GM03348 (cell line): ENCODE measurements at places on chromosomes 2 and 18.

DNA sequence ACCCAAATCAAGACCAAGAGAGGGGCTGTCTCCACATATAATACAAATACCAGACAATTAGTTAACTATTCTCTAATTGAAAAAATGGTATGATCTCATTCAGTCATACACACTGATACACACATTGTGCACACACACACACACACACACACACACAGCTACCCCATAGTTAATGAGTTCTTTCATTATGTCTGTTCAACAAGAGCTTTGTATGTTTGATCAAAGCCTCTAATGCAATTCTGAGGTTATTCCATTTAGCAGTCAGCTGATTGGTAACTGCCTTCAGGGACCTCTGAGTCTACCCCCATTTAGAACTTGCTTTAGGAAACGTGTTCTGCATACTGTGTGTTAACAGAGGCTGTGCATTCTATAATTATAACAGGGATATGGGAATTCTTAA is 741.4 kb upstream of the LRRTM4 start:
- no peak for DNase-seq

DNA sequence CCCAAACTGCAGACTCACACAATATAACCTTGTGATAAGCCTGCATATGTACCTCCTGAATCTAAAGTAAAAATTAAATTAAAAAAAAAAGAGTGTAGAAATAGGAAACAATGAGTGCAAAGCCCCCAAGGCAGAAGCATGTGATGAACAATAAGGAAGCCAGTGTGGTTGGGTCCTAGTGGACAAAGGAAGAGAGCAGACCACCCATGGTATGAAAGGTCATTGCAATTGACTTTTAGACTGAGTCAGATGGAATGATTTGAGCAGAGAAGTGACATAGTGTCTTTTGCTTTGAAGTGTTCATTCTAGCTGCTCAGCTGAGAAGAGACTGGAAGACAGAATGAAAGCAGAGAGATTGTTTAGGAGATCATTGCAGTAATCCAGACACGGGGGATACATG is 417.1 kb downstream of the RAD51AP2 start:
- no peak for DNase-seq

- DNase-seq: peak; percentile 65
Observed at GRCh38 chr18:2515908-2516625, 55.2 kb downstream of the METTL4 start.

DNA sequence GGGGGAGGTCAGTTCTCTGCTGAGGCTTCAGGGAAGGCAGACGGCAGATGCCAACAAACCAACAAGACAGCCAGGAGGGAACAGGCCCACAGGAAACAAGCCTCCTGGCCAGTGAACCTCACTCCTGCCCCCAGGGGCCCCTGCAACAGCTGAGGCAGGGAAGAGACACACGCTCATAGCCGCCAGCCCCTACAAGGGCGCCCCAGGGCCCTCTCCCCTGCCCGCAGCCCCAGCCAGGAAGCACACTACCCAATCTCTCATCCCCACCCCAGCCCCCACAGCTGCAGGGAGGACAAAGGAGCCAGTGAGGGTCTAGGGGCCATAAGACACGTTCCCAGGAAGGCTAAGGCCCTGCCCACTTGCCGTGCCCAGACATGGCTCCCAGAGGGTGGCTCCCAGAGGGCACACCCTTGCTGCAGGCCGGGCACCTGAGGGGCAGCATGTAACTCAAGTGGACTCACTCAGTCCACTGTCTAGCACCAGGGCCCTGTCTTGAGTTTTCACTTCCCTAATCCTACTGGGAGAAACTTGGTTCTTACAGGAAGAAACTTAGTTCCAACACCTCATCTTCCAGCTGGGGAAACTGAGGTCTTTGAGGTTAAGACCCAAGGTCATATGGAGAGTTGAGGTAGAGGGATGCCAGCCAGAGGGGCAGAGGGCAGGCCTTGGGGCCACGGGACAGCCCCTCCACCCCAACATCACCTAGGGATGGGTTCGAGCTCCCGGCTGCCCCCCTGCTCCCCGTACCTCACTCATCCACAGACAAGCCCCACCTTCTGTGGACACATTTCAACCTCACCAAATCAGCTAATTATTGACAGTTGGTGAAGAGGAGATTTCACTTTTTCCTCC is 37.3 kb downstream of the EMX1 start:
- DNase-seq: no peak

- DNase-seq: peak; percentile 18
Observed at GRCh38 chr18:68699043-68699442, 15.9 kb downstream of the TMX3 start.

GRCh38 chr2:223488814-223489213 is 113.3 kb downstream of the SCG2 start:
- peak; percentile 6 for DNase-seq

- no peak for DNase-seq
Observed at GRCh38 chr2:240303896-240304745, 131.3 kb upstream of the GPC1 start.

- DNase-seq: no peak
Observed at GRCh38 chr2:49715597-49715996, 561.3 kb upstream of the FSHR start.

DNA sequence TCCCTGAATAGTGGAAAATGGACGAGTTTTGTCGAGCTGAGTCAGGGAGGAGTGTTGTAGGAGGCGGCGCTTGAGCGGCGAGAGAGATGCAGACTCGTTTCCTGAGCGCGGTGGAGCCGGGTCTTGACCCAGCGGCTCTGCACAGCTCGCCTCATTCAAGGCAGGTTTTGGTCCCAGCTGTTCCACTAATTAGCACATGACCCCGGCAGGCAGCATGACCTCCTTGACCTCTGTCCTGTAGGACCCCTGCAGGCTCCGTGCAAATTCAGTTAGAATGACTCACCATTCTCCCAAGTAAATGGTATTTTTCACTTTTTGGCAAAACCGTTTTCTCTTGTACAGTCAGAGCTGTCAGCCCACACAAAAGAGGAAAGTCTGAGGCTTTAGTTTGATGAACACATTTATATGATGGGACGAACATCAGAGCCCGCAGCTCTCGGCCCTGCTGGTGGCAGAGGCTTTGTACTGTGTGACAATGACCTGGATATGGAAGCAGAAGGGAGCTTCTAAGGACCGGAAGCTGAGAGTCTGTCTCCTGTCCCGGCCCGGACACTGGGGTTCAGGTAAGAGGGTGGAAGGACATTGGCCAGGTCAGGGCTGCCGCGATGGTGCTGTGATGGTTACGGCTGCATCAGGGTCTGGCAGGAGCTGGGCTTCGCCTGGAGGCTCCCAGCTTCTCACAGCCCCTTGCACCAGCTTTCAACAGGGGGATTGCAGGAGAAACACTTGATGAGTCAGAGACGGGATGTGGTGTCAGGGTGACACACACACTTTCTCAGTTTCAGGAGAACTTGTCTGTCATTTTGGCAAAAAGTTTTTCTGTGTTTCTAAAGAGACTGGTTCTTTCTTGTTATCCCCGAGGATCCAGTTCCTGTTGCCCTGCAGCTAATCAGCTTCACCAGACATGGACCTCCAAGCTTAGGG is 29.9 kb upstream of the ALKAL2 start:
- DNase-seq: peak; percentile 52
